ENCODE measurements at places on chromosomes 2 and 18.

DNA sequence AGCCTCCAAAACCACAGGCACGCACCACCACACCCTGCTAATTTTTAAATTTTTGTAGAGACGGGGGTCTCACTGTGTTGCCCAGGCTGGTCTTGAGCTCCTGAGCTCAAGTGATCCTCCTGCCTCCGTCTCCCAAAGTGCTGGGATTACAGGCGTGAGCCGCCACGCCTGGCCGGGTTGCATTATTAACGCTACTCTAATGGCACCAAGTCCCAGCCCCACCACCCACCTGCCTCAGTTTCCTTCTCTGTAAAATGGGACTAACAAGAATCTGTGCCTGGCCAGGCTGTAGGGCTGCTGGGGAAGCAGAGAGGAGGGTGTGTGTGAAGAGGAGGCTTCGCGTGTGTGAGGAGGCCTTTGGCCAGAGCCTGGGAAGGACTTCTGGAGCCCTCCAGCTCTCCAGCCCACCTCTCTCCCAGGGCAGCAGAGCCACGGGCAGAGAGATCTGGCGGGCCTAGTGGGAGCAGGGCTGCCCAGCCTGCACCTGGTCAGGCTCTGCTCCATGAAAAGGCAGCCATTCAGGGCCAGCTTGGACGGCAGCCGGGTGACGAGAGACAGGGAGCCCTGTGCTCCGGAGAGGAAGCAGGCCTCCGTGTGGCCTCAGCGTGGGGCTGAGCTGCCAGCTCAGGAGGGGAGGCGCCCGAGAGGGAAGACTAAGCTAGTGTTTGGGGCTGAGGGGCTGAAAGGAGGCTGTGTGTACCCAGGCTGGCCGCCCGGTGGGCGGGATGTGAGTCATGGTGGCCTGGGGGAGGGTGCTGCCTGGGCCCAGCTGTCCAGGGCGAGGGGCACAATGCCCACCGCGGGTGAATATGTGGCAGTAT, 7.4 kb upstream of the B3GNT7 start:
- DNase-seq: no peak
- no peak overlapping the region for H3K27ac ChIP-seq
- H3K27me3 ChIP-seq: no peaks in the 10 kb centered on the region
- H3K36me3 ChIP-seq: no peaks in the 10 kb centered on the region
- no peak overlapping the region for H3K4me3 ChIP-seq
- H3K4me1 ChIP-seq: no peaks in the 10 kb centered on the region

DNA sequence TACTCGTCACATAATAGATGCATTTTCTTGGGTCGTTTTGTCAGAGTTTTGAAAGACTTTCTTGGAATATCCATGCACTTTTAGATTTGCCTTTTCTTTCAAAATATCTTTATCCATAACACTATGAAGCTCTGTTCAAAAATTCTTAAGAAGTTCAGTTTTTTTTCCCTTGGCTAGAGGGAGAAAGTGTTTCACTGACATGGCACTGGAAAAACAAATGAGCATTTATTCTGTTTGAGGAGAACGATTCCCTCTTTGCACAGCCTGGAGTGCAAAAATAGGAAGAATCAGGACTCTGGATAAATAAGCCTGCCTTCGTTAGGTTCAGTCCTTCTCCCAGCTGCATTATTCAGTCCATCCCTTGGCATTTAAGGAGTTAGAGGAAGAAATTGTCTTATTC, 91.0 kb upstream of the RPE start:
- H3K27ac ChIP-seq: no peak overlapping the region
- no peak for DNase-seq

DNA sequence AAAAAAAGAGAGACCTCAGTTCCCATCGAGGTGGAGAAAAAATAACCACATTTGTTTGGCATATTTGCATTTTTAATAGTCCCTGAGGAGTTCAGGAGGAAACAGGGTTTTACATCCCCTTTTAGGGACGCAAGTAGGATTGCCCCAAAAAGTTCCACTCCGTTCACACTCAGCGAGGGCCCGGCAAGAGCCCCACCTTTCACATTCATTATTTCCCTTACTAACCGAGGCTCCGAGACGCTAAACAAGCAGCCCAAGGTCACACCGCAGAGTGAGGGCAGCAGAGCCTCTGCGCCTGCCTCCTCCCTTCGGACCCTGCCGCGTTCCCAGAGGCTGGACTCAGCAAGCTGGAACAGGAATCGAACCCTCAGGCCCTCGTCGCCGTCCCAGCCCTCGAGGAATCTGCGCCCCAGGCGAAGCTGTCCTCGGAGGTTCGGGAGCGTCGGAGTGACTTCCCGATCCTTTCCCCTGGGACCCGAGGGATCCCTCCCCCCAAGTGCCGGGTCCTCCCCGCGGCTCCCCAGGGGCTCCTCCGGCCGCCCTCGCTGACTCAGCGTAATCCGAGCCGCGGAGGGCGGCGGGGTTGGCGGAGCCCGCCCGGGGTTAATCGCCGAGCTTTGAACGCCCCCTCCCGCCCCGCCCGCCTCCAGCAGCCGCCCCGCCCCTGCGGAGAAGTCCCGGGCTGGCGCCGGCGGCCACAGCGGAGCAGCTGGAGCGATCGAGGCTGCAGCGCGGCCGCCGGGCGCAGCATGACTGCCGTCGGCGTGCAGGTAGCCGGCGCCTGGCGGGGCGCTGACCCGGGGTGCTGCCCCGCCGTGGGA, at the start of gene TMEM37:
Gene TMEM37, plus strand, starts transcription at position 700 of the 821 bp plus-strand sequence. Its CDS starts 50 bp downstream, at position 750.
- peak within 1 kb of the TSS; percentile 42 for H3K4me3 ChIP-seq
- H3K36me3 ChIP-seq: no peaks in the 10 kb centered on the region
- H3K27me3 ChIP-seq: no peaks in the 10 kb centered on the region
- H3K27ac ChIP-seq: peak within 1 kb of the TSS; percentile 66
- peaks cover 19% of the 10 kb centered on the region for H3K4me1 ChIP-seq

DNA sequence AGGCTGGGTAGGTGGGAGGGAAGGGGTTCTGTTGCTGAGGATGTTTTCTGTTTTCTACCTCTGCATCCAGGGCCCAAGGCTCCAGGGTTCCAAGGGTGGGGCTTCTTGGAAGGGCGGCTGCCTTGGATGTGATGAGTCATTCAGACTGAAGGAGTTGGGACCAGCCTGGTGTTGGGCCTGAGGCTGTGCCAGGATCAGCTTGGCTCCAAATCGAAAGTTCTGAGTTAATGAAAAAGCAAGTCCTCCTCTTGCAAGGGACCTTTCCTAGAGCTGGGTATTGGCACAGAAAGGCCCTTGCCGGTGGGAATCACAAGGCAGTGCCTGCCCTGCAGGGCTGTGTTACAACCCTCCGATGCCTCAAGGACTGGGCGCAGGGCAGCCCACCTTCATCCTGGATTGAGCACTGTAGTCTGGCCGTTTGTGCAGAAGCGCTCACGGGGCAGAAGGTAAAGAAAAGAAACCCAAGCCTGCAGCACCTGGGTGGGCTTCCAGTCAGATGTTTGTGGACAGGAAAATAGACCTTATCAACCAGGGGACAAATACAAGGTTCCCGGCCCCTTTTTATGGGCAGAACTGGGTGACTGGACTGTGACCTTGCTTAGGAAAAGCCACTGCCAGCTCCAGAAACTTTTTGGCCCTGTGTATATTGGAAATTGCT, 52.5 kb upstream of the MCFD2 start:
- H3K27ac ChIP-seq: no peak overlapping the region
- DNase-seq: peak; percentile 48
- H3K36me3 ChIP-seq: no peaks in the 10 kb centered on the region
- no peaks in the 10 kb centered on the region for H3K4me1 ChIP-seq
- H3K4me3 ChIP-seq: no peak overlapping the region

DNA sequence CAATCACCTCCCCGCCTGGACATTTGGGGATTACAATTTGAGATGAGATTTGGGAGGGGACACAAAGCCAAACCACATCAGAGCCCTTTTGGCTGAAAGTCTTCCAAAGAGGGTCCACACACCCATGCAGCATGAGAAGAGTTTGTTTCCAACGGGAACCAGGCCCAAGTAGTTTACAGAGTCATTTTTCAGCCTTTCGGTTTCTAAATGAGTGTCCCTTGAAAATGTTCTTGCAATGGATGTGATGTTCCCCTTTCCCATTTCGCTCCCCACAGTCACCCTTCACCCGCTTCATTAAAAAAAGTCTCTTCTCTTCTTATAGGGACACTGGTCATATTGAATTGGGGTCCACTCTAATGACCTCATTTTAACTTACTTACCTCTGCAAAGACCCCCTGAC, 157.4 kb downstream of the ARL4C start:
- H3K27ac ChIP-seq: no peak overlapping the region
- no peak for DNase-seq
- H3K4me1 ChIP-seq: no peaks in the 10 kb centered on the region
- H3K4me3 ChIP-seq: no peak overlapping the region

DNA sequence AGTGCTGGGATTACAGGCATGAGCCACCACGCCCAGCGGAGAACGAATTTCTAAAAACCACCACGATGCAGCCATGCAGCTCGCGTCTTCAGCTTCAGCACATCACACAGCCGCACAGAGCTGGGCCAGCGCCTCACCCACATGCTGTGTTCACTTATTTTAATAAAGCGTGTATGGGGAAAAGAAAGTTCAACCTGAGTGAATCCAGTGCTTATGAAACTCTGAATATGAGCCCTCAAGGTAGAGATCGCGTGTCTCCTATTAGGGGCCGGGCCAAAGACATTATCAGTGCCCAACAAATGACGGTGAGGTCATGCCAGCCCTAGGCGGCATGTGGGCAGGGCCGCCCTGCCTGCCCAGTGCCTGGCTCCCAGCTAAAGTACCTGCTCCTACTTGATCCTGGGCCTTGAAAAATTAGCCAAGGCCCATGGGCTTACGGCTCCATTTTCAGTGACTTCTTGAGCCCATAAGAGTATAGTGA, 44.3 kb downstream of the SPRED2 start:
- H3K27me3 ChIP-seq: no peaks in the 10 kb centered on the region
- H3K4me3 ChIP-seq: no peak overlapping the region
- no peak for DNase-seq
- H3K27ac ChIP-seq: no peak overlapping the region
- peaks cover 6% of the 10 kb centered on the region for H3K4me1 ChIP-seq
- H3K36me3 ChIP-seq: no peaks in the 10 kb centered on the region

DNA sequence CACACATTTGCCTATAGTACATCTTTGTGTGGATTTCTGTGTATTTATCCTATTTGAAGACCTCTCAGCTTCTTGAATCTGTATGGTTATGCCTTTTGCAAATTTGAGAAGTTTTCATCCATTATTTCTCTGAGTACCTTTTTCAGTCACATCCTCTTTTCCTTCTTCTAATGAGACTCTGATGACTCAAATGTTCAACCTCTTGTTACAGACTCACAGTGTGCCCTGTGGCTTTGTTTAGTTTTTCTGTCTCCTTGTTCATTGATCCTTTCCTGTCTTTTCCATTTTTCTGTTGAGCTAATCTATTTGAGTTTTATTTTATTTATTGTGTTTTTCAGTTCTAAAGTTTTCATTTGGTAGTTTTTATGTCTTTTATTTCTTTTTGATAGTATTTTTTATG, 87.0 kb upstream of the LRP1B start:
- H3K36me3 ChIP-seq: no peaks in the 10 kb centered on the region
- no peak overlapping the region for H3K4me3 ChIP-seq
- no peak overlapping the region for H3K27ac ChIP-seq
- H3K27me3 ChIP-seq: no peaks in the 10 kb centered on the region

DNA sequence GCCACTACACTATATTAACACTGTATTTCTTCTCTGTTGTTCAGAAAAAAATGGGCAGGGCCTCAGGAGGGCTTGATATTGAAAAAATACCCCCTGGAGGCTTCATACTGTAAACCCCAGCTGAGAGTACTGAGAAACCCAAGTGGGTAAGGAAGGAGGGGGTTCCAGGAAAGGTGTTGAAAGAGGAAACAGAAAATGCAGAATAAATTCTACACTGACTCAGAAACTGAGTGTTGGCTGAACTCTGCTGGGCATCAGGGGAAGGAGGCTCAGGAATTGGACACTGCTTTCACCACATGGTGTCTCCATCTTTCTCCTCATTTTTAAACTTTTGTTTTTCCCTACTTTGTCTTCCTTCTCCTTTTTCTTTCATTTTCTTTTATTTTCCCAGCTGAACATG, 253.7 kb downstream of the DYM start:
- no peak for DNase-seq
- no peaks in the 10 kb centered on the region for H3K4me1 ChIP-seq
- H3K27ac ChIP-seq: no peak overlapping the region
- H3K4me3 ChIP-seq: no peak overlapping the region

DNA sequence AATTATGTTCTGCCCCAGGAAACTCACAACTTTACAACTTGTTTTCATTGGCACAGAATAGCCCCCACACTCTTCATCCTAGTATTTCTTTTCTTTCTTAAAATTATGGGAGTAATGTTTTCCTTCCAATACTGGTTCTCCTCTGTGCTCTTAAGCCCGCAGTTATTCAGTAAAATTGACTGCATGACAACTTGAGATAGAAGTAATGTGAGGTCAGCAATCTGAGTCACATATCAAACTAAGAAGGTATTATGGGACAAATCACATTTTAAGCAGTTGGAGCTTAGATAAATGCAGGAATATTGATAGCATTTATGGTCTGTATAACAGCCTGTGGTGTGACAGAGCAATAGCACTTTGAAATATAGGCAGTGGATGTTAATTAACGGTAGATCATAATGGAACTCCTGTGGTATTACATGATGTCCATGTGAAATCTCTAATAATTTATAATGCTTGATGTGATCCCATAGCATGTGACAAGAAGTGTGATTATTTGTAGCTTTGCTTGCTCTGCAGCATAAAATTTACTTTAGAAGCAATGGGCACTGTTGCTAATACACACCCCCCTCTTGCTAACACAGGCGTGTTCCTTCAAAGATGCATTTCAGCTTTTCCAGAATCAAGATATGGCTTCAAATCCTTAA, 351.4 kb upstream of the CDH20 start:
- H3K4me1 ChIP-seq: no peaks in the 10 kb centered on the region
- no peak for DNase-seq
- H3K4me3 ChIP-seq: no peak overlapping the region
- no peaks in the 10 kb centered on the region for H3K36me3 ChIP-seq
- H3K27ac ChIP-seq: no peak overlapping the region

DNA sequence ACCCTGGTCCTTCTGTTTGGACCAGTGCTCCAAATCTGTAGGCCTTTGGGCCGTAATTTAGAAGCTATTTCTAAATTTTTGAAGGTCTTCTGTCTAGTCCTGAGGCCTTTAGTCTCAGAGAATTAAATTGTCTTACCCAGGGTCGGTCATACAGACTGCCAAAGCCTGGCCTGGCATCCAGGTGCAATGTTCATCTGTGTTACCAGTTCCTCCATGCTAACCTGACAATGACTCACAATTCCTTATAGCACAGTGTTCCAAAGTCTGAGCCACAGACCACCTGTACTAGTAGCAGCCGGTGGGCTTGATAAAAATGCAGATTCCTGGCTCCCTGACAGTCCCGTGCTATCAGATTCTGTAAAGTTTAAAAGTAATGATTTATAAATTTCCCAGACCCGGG, 77.7 kb upstream of the MAP4K3 start:
- no peak overlapping the region for H3K4me3 ChIP-seq
- H3K27me3 ChIP-seq: no peaks in the 10 kb centered on the region
- H3K4me1 ChIP-seq: peaks cover 17% of the 10 kb centered on the region
- no peak for DNase-seq
